Activated CD4-positive, alpha-beta T cell treated with anti-CD3 and anti-CD28 coated beads for 36 hours (primary cell): ENCODE measurements at places on chromosomes 7 and 10. TPM values are rescaled to one million over a fixed set of nuclear protein-coding genes. Genes with fewer than 3 reads are reported as not detected.
A peak's percentile ranks its signal among the peaks of the same experiment; 100 is the strongest.

SHTN1 gene
- total RNA-seq: 0.43 TPM

LEP gene
- total RNA-seq: not detected

DNA sequence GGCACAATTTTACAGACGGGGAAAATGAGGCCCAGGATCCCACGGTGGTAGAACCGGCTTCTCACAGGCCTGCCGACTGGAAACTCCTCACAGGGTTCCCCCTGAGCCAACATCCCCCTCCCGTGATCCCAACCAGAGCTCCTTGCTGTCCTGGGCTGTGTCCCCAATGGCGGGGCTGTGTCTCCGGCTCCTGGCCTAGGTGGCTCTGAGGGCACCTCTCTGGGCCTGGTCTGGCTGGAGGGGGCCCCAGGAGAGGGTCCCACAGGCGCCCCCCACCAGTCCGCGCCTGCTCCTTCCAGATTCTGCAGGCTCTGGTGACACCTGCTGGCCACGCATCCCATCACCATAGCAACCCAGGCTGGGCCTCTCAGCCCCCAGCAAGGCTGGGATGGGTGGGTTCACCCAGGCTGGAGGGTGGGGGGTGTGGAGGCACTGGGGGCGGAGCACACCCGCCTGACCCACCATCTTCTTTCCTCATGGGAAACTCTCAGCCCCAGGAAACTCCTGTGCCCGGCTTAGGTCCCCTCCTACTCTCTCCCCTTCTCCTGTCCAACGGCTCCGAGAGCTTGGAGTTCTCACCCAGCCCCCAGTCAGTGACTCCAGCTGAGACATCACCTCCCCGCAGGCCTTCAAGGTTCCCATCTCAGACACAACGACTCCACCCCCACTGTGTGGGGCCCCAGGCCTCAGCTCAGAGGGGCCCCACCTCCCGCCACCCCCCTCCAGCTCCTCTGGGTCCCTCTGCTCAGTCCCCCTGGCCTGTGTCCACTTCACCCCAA is 27.1 kb upstream of the TNRC18 start:
- peak; percentile 61 for DNase-seq

GRCh38 chr7:102294589-102294988 is 7.9 kb downstream of the SH2B2 start:
- no peak for DNase-seq

GRCh38 chr10:73625884-73626752 is 15.2 kb downstream of the MYOZ1 start:
- DNase-seq: peak; percentile 97
